ENCODE measurements at places on chromosomes 12 and 14.
A peak's percentile ranks its signal among the peaks of the same experiment; 100 is the strongest.

DNA sequence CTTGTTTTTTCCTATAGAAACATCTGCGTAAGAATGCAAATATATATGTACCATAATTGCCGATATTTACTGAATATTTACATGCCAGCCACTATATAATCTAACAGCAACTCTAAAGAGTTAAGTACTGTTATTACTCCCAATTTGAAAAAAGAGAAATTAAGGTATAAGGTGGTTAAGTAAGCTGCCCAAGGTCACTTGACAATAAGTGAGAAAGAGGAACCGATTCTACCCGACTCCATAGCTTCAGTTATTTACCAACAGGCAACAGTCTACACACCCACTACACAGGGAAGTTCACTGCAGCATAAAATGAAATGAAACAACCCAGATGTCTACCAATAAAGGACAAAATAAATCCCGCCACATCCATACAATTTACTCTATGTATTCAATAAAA is 1.1 kb downstream of the MIS18BP1 start:
- H3K4me3 ChIP-seq = peak overlapping the region; percentile 75
- no peaks in the 10 kb centered on the region for H3K36me3 ChIP-seq
- H3K27me3 ChIP-seq = no peaks in the 10 kb centered on the region

DNA sequence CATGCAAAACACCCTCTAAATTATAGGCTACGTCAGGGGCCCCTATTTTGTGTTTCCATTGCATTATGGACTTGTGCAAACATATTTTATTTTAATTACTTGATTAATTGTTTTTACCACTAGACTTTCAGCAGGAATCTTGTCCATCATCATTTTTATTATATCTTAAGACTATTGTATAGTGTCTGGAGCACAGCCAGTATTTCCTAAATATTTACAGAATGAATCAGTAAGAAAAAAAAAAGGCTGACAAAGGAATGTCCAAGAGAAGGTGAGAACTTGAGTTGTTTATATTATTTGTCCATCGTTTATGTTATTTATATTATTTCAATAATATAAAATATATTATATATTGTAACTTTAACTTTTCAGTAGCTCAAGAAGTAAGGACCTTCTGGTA is 664.7 kb downstream of the SLC6A15 start:
- H3K27ac ChIP-seq = no peak overlapping the region
- no peak for DNase-seq
- no peaks in the 10 kb centered on the region for H3K36me3 ChIP-seq
- H3K4me1 ChIP-seq = no peaks in the 10 kb centered on the region
- no peaks in the 10 kb centered on the region for H3K27me3 ChIP-seq

DNA sequence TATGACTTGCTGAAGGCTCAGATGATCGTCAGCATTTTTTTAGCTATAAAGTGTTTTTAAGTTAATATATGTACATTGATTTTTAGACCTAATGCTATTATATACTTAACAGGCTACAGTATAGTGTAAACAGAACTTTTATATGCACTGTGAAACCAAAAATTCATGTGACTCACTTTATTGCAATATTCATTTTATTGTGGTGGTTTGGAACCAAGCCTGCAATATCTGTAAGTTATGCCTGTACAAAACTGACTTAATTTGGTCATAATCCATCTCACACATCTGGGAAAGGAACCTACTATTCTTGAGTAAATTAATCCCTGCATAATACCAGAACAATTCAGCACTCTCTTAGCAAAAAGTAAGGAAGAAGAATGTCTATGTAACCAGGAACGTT is 390.7 kb downstream of the SYT1 start:
- DNase-seq = no peak
- H3K27me3 ChIP-seq = no peaks in the 10 kb centered on the region
- H3K36me3 ChIP-seq = no peaks in the 10 kb centered on the region
- H3K4me3 ChIP-seq = no peak overlapping the region
- H3K27ac ChIP-seq = no peak overlapping the region

GRCh38 chr12:96099986-96100385 is 64.6 kb upstream of the LTA4H start:
- peaks cover 33% of the 10 kb centered on the region for H3K4me1 ChIP-seq
- H3K4me3 ChIP-seq = no peak overlapping the region
- H3K27me3 ChIP-seq = no peaks in the 10 kb centered on the region
- no peaks in the 10 kb centered on the region for H3K36me3 ChIP-seq

GRCh38 chr14:49858383-49858782 is 5.8 kb upstream of the NEMF start:
- no peak overlapping the region for H3K27ac ChIP-seq
- no peak overlapping the region for H3K4me3 ChIP-seq
- no peaks in the 10 kb centered on the region for H3K36me3 ChIP-seq
- no peaks in the 10 kb centered on the region for H3K27me3 ChIP-seq
- peaks cover 25% of the 10 kb centered on the region for H3K4me1 ChIP-seq

GRCh38 chr12:59403259-59403932 is 192.4 kb upstream of the SLC16A7 start:
- no peaks in the 10 kb centered on the region for H3K36me3 ChIP-seq
- no peaks in the 10 kb centered on the region for H3K27me3 ChIP-seq
- DNase-seq = peak; percentile 4

GRCh38 chr12:110543252-110543959 is 39.7 kb downstream of the PPTC7 start:
- no peaks in the 10 kb centered on the region for H3K27me3 ChIP-seq
- H3K36me3 ChIP-seq = peaks cover 71% of the 10 kb centered on the region
- no peak for DNase-seq

GRCh38 chr14:100407376-100408102 is 84.4 kb downstream of the SLC25A47 start:
- H3K36me3 ChIP-seq = no peaks in the 10 kb centered on the region
- no peak overlapping the region for H3K4me3 ChIP-seq
- H3K27ac ChIP-seq = no peak overlapping the region
- no peak for DNase-seq
- peaks cover 43% of the 10 kb centered on the region for H3K4me1 ChIP-seq

GRCh38 chr12:122336015-122336946 is 70.0 kb upstream of the VPS33A start:
- no peak overlapping the region for H3K27ac ChIP-seq
- H3K4me1 ChIP-seq = no peaks in the 10 kb centered on the region
- H3K27me3 ChIP-seq = no peaks in the 10 kb centered on the region
- H3K36me3 ChIP-seq = peaks cover 52% of the 10 kb centered on the region

- no peaks in the 10 kb centered on the region for H3K4me1 ChIP-seq
- no peak overlapping the region for H3K27ac ChIP-seq
- H3K4me3 ChIP-seq = no peak overlapping the region
- H3K36me3 ChIP-seq = no peaks in the 10 kb centered on the region
These were observed 18.6 kb upstream of the DHRS2 start for GRCh38 chr14:23617539-23617938.

DNA sequence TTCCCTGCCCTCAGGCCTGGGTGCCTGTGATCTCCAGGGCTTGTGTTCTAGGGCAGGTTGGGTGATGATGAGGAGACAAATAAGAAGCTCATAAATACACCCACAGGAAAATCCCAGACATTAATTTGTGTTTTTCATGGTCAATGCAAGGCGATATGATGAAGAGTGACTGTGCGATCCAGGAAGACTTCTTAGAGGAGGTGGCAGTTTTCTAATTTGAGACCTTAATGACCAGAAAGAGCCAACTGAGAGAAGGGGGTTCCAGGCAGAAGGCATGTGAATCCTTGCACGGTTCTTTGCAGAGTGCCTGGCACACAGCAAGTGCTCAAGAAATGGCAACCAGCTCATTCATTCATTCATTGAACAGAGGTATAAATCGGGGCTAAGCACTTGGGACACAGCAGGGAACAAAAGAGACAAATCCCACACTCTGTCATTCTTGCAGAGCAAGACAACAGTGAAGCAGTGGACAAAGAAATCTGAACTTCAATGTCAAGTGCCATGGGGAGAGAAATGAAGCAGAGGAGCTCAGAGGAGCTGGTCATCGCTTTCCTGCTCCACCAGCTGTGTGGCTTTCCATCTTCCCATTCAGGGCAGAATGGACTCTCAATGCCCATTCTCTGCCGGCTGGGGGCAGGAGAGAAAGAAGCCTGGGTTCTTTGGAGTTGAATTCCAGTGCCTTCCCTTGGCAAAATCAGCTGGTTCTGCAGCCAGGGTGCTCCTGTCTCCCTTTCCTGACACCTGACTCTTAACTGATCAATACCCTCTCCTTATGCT is 128.3 kb downstream of the AACS start:
- no peaks in the 10 kb centered on the region for H3K36me3 ChIP-seq
- H3K4me1 ChIP-seq = no peaks in the 10 kb centered on the region
- no peak overlapping the region for H3K27ac ChIP-seq
- no peak for DNase-seq
- no peak overlapping the region for H3K4me3 ChIP-seq

DNA sequence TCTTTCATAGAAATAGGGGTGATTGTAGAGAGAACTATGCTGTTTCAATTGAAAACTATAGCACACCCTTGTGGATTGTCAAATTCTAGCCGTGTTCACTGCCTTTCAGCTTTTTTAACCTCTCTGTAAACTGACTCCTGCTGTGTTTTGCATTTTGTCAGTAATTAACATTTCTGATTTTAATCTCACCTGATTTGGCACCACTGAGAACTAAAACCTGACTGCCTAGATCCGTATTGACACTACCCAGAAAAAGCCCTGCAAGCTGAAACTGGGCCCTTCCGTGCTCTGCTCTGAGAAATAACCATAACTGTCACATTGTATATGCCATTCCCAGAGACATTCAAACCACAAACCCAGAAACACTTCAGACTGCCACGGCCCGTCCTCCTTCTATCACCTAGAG is 26.6 kb upstream of the ETV6 start:
- no peak for DNase-seq
- no peaks in the 10 kb centered on the region for H3K27me3 ChIP-seq
- H3K36me3 ChIP-seq = no peaks in the 10 kb centered on the region
- no peak overlapping the region for H3K4me3 ChIP-seq
- no peaks in the 10 kb centered on the region for H3K4me1 ChIP-seq
